ENCODE measurements at places on chromosomes 2 and 18.

DNA sequence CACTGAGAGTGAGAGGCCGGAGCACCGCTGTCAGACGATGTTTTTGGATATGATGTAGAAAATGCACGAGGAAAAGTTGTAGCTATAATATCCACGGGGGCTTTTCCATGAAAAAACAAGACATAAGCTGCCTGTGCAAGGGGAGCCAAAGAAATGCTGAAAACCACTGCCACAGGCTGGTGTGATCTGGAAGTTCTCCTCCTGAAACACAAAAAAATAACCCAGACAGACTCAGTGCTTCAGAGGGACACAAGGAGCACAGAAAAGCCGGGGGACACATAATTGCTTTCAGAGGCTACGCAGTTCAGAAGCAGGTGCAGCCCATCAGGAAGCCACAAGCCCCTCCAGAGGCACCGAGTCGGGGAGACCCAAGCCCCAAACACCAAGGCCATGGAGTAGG is 98.2 kb downstream of the ZNF516 start:
- no peak for DNase-seq

- DNase-seq = no peak
Measured at GRCh38 chr2:133077269-133077822, 407.3 kb upstream of the LYPD1 start.

GRCh38 chr2:214127170-214127569 is 283.7 kb upstream of the VWC2L start:
- no peak for DNase-seq

GRCh38 chr18:2978661-2979106 is 34.3 kb downstream of the LPIN2 start:
- DNase-seq = no peak

GRCh38 chr2:120791243-120791961 is 55.7 kb downstream of the GLI2 start:
- DNase-seq = no peak

DNA sequence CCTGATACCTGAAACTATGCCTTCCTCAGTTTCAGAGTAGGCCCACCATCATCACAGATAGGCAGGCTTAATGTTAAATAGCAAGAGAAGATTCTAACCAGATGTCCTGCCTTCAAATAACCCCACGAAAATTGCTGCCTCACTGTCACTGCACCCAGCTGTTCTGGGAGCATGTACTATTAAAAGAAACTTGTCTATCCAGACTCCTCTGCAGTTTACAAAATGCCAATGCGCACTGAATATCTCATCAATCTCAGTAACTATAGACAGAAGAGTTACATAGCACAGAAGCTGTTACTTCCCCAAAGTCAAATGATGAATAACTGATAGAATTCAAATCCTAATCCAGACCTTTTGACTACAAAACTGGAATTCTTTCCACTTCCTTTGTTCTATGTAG is 43.9 kb downstream of the WDR75 start:
- no peak for DNase-seq

- DNase-seq = no peak
Measured at GRCh38 chr2:30695749-30696148, 111.5 kb downstream of the CAPN13 start.

GRCh38 chr2:68878753-68879152 is 7.6 kb upstream of the BMP10 start:
- DNase-seq = no peak

Measured in stimulated activated CD4-positive, alpha-beta T cell treated with anti-CD3 and anti-CD28 coated beads, TNF-alpha, amount 100 ng/mL, for 1 hour (primary cell).